ENCODE measurements at places on chromosomes 5 and 9. TPM values are rescaled to one million over a fixed set of nuclear protein-coding genes. Genes with fewer than 3 reads are reported as not detected.
A peak's percentile ranks its signal among the peaks of the same experiment; 100 is the strongest.

DNA sequence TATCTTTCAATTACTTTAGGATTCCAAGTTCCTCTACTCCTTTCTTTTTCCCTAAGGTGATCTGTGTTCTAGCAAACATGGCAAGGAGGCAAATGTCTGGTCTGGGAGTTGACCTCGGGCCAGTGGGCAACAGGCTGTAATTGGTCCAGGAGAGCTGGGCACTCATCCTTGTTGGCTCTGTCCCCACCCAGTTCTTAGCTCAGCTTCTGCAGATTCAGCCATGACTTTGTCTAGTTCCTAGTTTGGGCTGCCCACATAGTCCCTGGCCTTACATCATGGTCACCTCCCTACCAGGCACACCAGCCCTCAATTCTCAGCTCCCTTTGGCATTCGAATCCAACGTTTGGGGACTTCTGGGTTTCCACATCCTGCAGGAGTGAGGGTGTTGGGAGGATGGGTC, 92.1 kb upstream of the DAP start:
- DNase-seq: no peak

GRCh38 chr5:77117161-77117560, 30.1 kb upstream of the ZBED3 start:
- no peak for DNase-seq

DNA sequence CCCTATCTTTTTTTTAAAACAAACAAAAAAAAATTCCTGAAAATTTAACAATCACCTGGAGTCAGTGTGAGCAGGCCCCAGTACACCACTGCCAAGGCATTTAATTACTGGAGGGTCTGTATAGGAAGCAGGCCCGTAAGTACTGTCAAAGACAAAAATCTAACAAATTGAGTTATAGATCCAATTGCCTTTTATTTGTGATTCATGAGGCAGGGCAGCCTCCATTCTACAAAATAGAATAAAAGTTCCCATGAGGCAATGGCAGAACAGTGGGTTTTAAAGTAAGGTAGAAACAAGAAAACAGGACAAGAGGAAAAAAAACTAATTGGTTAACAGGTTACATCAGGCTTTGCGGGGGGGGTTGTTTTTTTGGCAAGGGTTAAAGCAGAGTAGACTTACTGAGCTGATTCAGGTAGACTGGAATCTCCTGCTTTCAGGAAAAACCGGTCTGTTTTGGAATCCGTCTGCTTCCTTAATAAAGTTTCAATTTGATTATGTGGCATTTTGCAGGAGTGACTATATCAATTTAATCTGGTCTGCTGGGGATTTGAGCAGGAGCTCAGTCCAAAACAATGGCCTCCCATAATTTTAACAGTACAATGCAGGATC, 48.9 kb downstream of the AUH start:
- DNase-seq: peak; percentile 26

DNA sequence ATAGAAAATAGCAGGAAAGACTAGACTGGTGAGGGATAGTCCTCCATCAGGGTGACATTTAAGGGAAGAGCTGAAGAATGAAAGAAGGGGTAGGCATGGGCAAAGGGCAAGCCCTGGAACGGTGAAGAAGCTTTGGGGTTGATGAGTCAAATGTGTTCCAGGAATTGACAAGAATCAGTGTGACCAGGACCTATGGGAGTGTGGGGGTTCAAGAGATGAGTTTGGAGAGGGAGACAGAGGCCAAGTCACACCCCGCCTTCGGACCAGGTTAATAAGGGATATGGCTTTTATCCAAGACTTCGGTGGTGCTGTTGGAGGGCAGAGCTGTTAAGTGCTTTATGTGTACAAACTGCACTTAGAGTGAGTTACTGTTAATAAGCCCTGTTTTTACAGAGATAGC, 920 bp downstream of the PMPCA start:
- DNase-seq: no peak

The HAPLN1 gene
- polyA plus RNA-seq: 9.7 TPM

The NUP214 gene
- 75.2 TPM for polyA plus RNA-seq

GRCh38 chr5:115770466-115770865, 46.0 kb downstream of the CDO1 start:
- no peak for DNase-seq

The PCDHGA1 gene
- 1.1 TPM for polyA plus RNA-seq

- peak; percentile 15 for DNase-seq
Measured at GRCh38 chr9:79731171-79731890, 159.6 kb downstream of the TLE4 start.

GRCh38 chr9:106417685-106418084, 445.3 kb upstream of the ZNF462 start:
- DNase-seq: no peak

The TYRP1 gene
- polyA plus RNA-seq: 1.4 TPM

GRCh38 chr9:37859043-37859442, 44.9 kb downstream of the SLC25A51 start:
- no peak for DNase-seq

GRCh38 chr5:146772881-146773466, 105.6 kb downstream of the PPP2R2B start:
- no peak for DNase-seq
